Left lung (tissue), 14 donors: ENCODE measurements at places on chromosomes 1 and 21.

GRCh38 chr1:216186141-216186540 lies 237.1 kb downstream of the USH2A start:
- no peaks in the 10 kb centered on the region for H3K36me3 ChIP-seq
- H3K4me1 ChIP-seq, result no peaks in the 10 kb centered on the region
- no peak overlapping the region for H3K27ac ChIP-seq

- no peaks in the 10 kb centered on the region for H3K27me3 ChIP-seq
- no peak overlapping the region for H3K27ac ChIP-seq
- H3K4me3 ChIP-seq, result no peak overlapping the region
- DNase-seq, result no peak
These were observed 10.0 kb downstream of the PCSK9 start for GRCh38 chr1:55049271-55049913.

- H3K27ac ChIP-seq, result peak overlapping the region; percentile 69
- H3K27me3 ChIP-seq, result no peaks in the 10 kb centered on the region
- H3K36me3 ChIP-seq, result no peaks in the 10 kb centered on the region
- peaks cover 17% of the 10 kb centered on the region for H3K4me1 ChIP-seq
- no peak for DNase-seq
These were observed 84.9 kb downstream of the ITPKB start for GRCh38 chr1:226654046-226654667.

DNA sequence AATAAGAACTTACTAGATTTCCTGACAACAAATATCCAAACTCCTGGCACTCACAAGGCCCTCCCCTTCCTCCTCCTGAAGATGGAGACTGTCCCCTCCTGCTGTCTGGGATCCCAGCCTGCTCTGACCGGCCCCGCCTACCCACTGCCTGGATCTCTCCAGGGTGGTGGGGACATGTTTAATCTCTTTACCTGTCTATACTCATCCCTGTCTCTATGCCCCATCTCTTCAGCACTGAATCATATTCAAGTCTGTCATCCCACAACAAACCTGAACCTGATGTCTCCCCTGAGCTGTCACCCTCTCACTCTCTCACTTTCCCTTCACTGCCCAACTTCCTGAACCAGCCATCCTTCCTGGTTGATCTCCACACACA lies 22.1 kb downstream of the MATN1 start:
- no peak overlapping the region for H3K27ac ChIP-seq
- DNase-seq, result no peak
- H3K4me1 ChIP-seq, result no peaks in the 10 kb centered on the region

DNA sequence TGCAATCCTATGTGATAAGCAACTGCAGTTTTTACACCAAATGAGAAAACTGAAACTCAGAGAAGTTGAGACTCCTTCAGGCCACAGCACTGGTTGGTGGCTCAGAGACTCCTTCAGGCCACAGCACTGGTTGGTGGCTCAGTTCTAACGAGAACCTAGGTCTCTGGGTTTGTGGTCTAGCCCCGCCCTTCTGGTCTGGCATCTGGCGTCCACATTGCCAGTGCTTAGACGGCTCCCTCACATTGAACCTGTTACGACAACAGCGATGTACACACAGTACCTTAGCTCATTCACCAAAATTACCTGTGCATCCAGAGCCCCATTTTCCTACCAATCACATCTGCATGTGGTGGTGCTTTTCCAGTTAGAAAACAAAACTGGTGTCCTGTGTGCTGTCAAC lies 66.1 kb downstream of the NID1 start:
- no peaks in the 10 kb centered on the region for H3K4me1 ChIP-seq
- no peaks in the 10 kb centered on the region for H3K27me3 ChIP-seq
- H3K4me3 ChIP-seq, result no peak overlapping the region
